Neural crest cell (in vitro differentiated cells): ENCODE measurements at places on chromosomes 4 and X.

DNA sequence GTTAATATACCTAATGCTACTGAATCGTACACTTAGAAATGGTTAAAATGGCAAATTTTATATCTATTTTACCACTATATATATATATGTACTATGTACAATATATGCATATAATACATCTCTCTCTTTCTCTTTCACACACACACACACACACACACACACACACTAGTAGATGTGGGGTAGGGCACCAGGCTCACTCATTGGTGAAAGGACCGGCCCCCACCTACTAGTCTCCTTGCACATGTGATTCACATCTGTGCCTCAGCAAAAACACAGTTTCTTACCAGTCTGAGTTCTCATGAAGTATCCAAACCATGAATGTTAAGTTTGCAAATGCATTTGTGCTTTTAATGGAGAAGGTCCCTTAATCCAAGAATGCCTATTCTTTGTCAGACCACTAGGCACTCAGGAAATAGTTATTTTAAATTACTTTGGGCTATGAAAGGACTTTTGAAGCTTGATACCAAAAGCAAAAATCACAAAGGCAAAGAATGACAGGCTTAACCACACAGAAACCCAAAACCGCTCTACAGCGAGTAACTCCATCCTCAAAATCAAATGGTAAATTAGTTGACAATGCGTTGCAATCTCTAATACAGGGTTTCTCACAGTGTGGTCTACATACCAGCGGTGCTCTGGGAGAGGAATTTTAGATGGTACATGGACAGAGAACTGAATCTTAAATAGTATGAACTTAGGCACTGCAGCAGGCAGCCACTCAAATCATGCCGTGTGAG, 5.8 kb downstream of the TSC22D3 start:
- no peak for DNase-seq

GRCh38 chrX:140439476-140439875, 65.4 kb downstream of the SOX3 start:
- DNase-seq, result peak; percentile 79

GRCh38 chrX:13102636-13103035, 58.2 kb upstream of the FAM9C start:
- DNase-seq, result no peak

DNA sequence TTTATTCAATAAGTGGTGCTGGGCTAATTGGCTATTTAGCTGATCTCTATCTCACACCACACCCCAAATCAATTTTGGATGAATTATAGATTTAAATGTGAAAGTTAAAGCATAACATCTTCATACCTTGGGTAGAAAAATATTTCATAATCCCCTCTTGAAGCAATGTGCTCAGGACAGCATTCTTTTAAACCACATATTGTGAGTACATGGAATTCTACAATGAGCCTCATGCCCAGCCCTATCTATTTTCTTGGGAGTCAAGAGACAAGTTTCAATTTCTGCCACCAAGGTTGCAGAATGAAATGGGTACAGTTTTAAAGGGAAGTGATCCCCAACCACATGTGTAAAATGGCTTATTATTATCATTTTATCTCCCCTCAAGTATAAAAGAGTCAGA, 30.6 kb upstream of the GPRIN3 start:
- DNase-seq, result no peak

DNA sequence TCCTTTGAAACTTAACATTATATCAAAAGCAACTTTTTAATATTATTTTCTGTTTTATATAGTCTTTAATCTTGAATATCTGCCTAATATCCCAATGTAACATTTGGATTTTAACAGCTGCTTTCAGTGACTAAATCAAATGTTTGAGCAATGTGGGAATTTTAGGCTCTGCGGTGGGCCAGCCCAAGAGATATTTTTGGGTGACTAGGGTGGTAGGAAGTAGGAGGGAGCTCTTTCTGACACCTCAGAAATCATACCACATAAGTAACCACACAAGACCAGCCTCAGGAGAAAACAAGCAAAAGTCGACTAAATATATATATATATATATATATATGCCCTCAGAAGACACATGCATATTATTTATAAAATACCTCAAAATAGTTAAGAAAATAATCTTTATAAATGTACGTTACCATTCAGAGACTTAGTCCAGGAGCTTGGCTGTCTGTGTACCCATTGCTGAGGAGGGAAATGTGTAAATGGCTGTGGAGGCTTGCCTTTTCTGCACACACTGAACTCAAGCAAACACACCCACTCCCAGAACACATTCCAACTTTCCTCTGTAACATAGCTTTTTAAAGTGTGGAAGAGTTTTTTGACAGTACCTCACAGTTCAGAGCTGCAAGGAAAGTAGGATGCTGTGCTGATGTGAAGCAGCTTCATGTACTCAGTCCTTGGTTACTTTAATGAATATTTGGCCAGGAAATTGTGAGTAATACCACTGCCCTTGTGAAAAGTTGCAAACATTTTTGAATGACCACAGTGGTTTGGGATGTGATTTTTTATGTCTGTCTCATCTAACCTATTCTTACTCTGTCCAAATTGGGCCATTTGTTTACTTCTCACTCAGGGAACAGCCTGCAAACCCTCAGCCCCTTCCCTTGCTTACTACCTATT, at the start of gene RTL3:
Gene RTL3 (minus strand): TSS at position 484 of the 900 bp plus-strand sequence. CDS start 908 bp downstream, outside the sequence.
- no peak for DNase-seq
